ENCODE measurements at places on chromosomes 2 and 18.

DNA sequence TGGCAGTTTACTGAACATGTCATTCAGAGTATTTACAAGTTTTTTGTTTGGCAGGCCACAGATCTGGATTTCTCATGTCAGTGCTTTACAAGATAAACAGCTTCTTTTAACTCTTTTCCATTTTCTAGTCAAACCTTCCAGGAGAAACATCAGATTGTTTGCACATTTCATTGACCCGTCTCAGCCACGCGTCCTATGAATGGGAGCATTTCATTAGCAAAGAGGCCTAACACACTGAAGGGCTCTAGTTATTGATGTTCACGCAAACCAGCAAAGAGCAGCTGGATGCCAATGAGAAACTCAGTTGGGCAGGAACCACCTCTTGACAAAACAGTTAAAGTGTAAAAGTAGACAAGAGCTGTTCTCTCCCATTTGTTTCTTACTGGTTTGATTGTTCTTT, 29.2 kb upstream of the MFF start:
- DNase-seq: no peak

GRCh38 chr2:41782306-41783158, 265.3 kb upstream of the PKDCC start:
- DNase-seq: peak; percentile 40

GRCh38 chr18:58847383-58848071, 17.1 kb upstream of the ZNF532 start:
- no peak for DNase-seq

DNA sequence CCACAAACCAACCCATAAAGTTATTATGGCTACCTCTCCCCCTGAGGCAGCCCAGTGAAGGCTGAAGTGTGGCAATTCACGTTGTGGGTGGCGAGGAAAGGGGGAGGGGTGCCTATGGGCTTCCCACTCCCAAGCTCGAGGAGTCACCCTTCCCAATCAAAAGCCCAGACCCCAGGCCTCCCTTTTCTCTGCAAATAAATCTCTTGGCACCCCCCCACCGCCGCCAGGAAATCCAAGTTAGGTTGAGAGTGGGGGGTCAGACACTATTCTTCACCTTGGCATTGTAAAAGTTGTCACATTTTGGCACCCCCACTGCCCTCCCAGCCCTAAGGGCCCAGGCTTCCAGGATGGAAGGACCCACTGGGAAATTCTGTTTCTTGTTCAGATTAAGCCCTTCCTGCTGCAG, 6.9 kb downstream of the ANKRD53 start:
- DNase-seq: no peak

GRCh38 chr2:239589833-239590232, 189.0 kb upstream of the HDAC4 start:
- DNase-seq: no peak

DNA sequence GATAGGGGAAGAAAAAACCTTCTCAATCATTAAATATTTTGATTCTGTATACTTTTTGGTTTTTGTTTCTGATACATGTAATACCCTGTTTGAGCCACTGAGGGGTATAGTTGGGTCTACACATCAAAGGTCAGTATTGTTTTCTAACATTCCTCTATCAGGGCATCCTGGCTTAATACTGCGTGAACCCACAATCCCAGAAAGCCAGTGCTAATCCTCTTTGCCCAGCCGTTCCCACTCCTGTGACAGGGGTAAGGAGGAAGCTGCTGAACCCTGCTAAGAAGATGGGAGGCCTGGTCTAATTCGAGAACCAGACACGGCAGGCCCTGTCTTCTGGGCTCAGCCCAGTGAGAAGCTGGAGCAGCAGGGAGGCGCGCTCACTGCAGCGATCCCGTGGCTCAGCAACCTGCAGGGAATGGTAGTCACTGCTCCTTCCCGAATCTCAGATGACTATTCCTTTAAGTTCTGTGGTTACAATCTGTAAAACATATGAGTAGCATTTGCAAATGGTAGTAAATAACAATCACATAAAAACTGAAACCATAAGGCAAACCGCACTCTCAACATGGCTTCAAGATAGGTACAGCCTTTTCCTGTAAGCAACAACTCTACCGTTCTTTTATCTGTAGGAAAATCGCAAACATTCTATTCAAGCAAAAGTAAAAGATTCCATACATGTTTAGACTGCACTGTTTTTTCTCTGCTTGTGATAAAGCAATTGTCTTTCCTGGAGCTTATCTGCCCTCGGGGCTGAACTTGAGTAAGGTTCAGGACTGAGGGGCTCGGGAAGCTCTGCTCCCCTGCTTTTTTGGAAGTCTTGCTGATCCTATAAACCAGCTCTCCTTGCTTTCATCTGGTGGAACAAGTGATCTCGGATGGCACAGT, 87.0 kb downstream of the EPB41L3 start:
- DNase-seq: no peak

DNA sequence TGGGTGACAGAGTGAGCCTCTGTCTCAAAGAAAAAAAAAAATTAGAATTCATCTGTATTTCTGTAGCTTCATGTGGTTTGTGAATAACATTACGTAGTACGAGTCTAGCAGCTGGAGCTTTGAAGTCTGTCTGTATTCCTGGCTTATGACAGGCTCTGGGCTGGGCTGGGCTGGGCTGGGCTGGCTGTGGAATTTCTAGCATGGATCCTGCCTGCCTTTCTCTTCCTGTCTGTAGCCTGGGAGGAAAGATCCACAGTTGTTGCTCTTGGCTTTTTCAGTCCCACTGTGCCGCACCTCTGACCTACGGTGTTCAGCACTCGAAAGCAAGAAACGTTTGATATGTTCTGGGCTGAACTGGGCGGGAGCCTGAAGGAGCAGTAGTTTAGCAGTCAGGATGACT, 55.4 kb downstream of the BOLA3 start:
- DNase-seq: no peak

- DNase-seq: no peak
These were observed 56.4 kb upstream of the SEMA4C start for GRCh38 chr2:96926236-96926635.

GRCh38 chr18:10370716-10371115, 83.7 kb upstream of the APCDD1 start:
- DNase-seq: no peak

GRCh38 chr2:176056406-176056805, 27.4 kb downstream of the EVX2 start:
- DNase-seq: no peak

DNA sequence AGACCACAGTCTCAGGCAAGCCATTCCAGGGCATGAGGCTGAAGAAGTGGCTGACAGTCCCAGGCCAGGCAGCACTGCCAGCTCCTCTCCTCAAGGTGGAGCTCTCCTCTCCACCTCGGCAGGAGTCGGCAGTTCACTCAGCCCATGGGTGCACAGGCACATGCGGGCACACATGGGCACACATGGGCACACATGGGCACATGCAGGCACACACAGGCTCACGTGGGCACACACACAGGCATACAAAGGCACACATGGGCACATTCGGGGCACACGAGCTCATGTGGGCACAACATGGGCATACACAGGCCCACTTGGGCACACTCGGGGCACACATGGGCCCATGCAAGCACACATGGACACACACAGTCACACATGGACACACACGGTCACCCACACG, 65.3 kb upstream of the TAF1B start:
- no peak for DNase-seq

DNA sequence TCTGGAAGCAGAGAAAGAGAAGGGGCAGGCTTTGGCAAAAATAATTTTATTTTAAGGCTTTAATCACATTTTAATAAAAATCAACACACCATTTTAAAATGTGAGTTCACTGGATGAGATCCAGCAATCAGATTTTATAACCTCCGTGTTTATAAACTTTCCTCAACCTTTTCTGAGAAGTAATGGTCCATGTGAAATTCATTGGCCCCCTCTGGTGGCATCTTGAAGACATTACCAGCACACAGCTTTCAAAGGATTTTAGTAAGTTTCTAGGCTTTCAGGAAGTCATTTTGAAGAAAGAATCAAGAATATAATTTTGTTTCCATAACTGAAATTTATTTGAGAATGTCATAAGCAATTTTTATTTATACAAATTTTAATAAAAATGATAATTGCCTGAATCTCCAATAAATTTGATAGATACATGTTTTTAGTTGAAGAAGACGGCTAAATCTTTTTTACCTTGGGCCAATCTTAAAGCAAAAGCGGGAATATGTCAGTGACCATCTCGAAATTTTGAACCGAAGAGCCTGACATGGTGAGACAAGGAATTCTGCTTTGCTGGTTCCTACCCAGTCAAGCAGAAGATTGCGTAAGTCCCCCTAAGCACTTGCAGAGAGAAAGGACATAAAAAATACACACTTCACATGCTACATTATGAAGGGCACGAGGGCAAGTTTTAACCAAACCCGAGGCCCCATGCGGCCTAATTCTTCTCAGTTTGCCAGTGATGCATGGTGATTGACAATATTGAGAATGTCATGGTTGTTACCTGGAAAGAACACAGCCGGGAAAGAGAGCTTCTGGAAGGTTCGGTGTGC, 128.4 kb upstream of the CBLN2 start:
- peak; percentile 11 for DNase-seq

- no peak for DNase-seq
These were observed 67.3 kb downstream of the TMEFF2 start for GRCh38 chr2:192127434-192127833.
